ENCODE measurements at places on chromosomes 7 and 10.

DNA sequence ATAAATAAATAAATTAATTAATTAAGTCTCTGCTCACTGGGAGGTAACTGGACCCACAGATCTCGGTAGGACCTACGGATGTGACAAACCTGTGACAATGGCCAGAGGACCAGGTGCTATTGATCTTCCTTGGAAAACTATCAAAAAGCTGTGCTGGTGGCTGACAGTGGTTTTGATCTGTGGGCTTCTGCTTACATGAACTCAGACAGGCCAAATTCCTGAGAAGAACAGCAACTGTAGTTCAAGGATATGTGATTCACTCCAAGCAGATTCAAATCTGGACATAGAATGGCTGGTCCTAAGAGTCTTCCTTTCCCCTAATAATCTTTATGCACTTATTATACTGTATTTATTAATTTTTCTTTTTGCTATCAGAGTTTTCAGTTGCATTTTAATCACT is 80.0 kb downstream of the ATXN7L1 start:
- DNase-seq = no peak

GRCh38 chr10:22222236-22223190 is 4.7 kb upstream of the EBLN1 start:
- no peak for DNase-seq

DNA sequence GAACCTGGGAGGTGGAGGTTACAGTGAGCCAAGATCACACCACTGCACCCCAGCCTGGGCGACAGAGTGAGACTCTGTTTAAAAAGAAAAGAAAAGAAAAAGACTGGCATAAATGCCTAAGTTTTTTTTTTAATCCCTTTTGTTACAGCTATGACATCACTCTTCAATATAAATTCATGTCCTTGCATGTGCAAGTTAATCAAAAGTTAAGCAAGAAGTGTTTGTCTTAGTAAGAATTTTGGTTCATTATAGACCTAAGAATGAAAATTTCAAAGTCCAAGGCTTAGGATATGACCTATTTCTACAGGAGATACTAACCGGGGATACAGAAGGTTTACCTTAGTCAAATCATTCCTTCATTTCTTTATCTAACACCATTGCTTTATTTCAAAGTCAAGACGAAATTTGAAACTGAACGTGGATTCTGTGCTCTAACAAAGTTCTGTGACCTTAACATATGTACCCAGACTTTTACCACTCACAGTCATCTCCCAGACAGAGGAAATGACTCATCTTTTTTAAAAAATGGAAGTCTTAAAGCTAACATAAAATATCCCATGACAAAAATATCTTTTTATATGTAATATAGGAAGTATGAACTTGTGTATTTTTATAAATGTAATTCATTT is 29.3 kb upstream of the ITGB8 start:
- DNase-seq = no peak

DNA sequence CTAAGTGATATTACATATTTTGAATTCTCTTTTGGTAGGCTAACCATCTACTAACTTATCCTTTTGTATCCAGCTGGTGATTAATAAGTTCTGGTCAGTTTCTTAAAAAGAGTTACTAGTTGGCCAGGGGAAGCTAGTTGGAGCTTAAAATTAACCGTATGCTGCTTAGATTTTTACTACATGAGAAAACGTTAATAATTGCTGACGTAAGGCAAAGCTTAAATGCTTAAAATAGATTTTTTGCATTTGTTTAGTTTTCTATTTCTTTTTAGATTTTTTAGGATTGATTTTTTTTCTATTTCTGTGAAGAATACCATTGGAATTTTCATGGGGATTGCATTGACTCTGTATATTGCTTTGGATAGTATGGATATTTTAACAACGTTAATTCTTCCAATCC is 32.6 kb downstream of the CCDC172 start:
- DNase-seq = no peak

DNA sequence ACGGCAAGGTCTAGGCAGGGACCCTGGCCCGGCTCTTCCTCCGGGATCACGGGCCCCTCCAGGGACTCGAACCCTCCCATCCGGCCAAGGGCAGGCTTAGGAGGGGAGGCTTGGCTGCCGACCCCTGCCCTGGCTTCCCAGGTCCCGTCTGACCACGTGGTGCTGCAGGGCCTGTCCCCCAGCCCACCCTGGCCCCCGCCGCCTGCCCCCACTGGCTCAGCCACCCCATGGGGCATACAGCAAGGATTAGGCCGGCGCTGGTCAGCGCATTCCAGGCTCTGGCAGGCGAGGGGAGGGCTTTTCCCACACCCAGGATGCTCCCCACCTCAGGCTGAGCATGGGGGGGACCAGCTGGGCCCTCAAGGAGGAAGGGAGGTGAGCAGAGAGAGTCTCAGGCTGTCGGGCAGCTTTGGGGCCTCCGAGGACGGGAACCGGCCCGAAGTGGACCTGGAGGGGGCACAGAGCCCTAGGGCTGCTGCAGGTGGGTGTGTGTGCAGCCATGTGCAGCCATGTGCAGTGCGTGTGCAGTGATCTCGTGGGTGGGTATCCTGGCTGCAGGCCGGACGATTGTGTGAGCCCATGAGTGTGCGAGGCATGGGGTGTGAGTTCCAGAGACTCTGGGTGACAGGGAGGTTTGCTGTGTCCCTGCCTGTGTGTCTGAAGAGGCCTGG is 713 bp upstream of the GRIFIN start:
- no peak for DNase-seq

- DNase-seq = peak; percentile 13
Measured at GRCh38 chr10:110746254-110746826, 102.2 kb downstream of the RBM20 start.

DNA sequence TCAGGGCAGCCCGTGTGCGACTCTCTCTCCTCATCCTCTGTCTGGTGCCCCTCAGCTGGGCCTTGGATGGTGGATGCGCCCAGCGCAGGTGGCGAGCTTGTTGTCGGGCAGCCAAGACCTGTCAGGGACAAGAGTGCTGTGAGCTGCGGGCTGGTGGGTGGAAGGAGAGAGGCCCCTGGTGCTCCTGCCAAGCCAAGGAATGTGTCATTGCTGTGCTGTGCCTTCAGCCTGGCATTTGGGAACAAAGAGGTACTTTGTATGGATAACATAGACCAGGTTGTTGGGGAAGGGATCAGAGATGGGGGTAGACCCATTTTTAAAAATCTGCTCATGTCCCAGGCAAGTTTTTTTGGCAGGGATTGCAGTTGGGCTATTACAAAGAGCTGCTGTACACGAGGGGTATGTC is 120.9 kb downstream of the PKD1L1 start:
- no peak for DNase-seq

All from activated T-helper 9 cell treated with anti-CD3 and anti-CD28 coated beads, Interleukin-2, amount 50 U/mL, for 16 hours (primary cell).